ENCODE measurements at places on chromosomes 5 and 9. TPM values are rescaled to one million over a fixed set of nuclear protein-coding genes. Genes with fewer than 3 reads are reported as not detected.

KCTD16 gene
- total RNA-seq: 1.6 TPM

ZBTB26 gene
- 3.8 TPM for total RNA-seq

FST gene
- total RNA-seq: 14.2 TPM

AQP7 gene
- total RNA-seq: not detected

IFNK gene
- total RNA-seq: not detected

SPINK13 gene
- not detected for total RNA-seq

PAEP gene
- total RNA-seq: not detected

C6 gene
- total RNA-seq: 0.09 TPM

FCN2 gene
- total RNA-seq: not detected

NR2F1-AS1 gene
- total RNA-seq: 26.4 TPM

TNC gene
- total RNA-seq: 49.4 TPM

SMIM3 gene
- 37.7 TPM for total RNA-seq

PPIP5K2 gene
- total RNA-seq: 58.3 TPM

NME5 gene
- not detected for total RNA-seq

PCDHGA9 gene
- total RNA-seq: 1.1 TPM

SLC36A2 gene
- not detected for total RNA-seq

TRIP13 gene
- 16.8 TPM for total RNA-seq

PCSK5 gene
- total RNA-seq: 0.24 TPM

HK3 gene
- not detected for total RNA-seq

KIF4B gene
- total RNA-seq: 0.13 TPM

PCDHGC4 gene
- 0.72 TPM for total RNA-seq

TIMD4 gene
- total RNA-seq: not detected

CDKN2B-AS1 gene
- total RNA-seq: 1.1 TPM

OR1Q1 gene
- total RNA-seq: not detected

PGM5 gene
- not detected for total RNA-seq

COL27A1 gene
- 24.0 TPM for total RNA-seq

NOTCH1 gene
- 11.3 TPM for total RNA-seq

GZMA gene
- total RNA-seq: not detected

Measured in HFFc6 (cell line).